ENCODE measurements at places on chromosomes 3 and 15. TPM values are rescaled to one million over a fixed set of nuclear protein-coding genes. Genes with fewer than 3 reads are reported as not detected.
A peak's percentile ranks its signal among the peaks of the same experiment; 100 is the strongest.

The IL17RB gene
- 14.3 TPM for polyA plus RNA-seq

DNA sequence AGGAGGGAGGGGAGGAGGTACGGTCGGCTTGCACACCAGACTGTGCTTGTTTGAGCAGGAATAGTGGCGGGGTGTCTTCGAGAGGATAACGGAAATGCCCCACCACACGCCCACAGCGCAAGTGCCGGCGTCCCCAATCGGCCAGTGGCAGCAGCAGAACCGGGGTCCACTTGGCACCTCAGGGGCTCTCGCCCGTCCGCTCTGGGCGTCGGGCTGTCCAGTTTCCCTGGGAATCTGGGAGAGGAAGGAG is 53.7 kb downstream of the CCDC54 start:
- no peak for DNase-seq

DNA sequence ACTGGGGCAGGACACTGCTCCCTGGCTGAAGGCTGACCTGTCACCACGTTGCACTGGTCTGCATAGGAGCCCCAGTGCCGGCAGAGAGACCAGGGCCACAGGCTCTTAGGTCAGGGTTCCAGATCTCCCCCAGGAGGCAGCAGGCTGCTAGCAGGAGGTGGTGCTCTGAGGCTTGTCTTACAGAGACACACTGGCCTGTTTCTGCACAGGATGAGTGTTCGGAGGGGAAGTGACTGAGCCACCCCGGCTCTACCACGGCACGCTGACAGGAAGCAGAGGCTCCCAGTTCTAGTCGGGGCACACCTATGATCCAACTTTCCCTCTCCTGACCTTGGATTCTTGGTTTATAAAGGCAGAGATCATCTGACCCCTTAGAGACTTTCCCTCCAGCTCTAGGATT is 8.6 kb downstream of the FBXL22 start:
- DNase-seq: no peak

DNA sequence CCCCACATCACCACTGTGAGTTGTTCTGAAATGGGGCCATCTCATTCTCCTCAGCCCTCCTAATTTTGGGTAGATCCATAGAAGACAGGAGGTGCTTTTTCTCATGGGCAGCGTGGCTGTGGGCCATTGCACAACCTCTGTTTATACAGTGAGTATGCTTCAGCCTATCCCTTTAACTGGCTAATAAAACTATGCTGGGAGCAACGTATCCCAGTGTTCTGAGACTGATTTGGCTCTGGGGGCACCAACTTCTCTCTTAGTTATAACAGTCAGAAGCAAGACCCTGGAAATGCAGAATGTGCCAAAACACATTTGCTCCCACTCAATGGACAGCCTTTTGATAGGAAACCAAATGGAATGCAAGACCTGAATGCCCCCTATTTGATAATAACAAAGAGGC is 97.1 kb upstream of the ICE2 start:
- no peak for DNase-seq

- DNase-seq: no peak
Measured at GRCh38 chr3:82561784-82562183, 800.3 kb upstream of the GBE1 start.

DNA sequence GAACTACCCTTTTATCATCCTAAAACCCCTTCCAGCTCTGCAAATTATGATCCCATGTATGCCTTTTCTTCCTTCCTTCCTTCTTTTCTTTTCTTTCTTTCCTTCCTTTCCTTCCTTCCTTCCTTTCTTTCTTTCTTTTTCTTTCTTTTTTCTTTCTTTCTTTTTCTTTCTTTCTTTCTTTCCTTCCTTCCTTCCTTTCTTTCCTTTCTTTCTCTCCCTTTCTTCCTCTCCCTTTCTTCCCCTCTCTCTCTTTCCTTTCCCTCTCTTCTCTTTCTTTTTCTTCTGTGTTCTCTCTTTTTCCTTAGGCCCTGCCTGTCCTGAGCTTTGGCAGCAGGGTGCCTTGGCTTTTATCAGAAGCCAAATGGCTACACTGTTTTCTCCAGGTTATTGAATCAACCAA is 66.8 kb downstream of the IQCH start:
- DNase-seq: no peak

DNA sequence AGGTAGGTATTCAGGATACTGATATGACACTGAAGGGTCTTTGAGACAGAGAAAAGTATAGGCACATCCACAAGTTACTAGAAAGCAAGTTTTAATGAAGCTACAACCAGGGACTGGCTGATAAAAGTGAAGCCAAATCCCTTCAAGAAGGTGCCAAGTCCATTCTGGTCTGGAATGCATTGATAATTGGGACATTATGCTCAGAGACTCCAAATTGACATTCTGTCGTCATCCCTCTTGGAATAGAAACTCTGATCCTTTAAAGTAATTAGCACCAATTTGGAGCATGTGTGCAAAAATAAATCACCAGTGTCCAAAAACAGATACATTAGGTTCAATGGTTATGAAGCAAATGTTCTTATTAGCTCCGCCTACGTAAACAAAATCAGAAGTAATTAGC is 47.3 kb upstream of the BCL6 start:
- no peak for DNase-seq

- no peak for DNase-seq
Measured at GRCh38 chr15:27480141-27480530, 509.2 kb downstream of the GABRG3 start.

The EXD1 gene
- not detected for polyA plus RNA-seq

- DNase-seq: no peak
Measured at GRCh38 chr15:65994832-65995231, 125.5 kb downstream of the RAB11A start.

The CCDC13 gene
- polyA plus RNA-seq: 2.8 TPM

The GOLGA8S gene
- 1.1 TPM for polyA plus RNA-seq

GRCh38 chr15:66780973-66781718 is 79.1 kb downstream of the SMAD6 start:
- DNase-seq: no peak

DNA sequence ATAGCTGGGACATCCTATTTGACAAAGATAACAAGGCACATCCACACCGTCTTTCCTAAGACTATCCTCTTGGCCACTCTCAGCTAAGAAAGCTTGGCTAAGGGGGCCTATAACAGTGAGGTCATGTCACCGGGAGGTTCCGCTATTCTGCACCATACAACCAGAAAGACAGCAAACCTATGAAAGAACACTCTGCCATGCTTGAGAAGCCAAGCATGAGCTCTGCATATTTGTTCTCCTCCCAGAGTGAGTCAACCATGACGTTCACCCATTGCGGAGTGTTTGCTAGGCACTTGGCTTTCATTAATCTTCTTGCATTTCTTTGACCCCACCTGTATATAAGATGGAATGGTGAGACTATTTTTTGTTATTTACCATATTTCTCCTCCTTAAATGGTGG is 141.2 kb downstream of the GMNC start:
- no peak for DNase-seq

DNA sequence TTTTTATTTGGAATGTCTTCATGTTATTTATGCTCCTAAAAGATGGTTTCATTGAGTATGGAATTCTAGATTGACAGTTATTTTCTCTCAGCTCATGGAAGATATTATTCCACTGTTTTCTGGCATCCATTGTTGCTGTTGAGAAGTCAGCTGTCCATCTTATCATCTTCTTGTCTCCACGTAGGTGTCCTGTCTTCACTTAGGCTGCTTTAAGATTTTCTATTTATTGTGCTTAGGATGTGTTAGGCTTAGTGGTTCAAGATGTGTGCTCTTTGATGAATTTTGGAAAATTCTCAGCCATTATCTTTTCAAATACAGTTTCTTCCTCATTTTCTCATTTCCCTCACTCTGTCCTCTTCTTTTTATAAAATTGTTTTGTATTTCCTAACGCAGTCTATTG is 52.0 kb downstream of the SNRK start:
- DNase-seq: no peak

GRCh38 chr3:106170636-106171035 is 301.8 kb upstream of the CBLB start:
- DNase-seq: no peak

DNA sequence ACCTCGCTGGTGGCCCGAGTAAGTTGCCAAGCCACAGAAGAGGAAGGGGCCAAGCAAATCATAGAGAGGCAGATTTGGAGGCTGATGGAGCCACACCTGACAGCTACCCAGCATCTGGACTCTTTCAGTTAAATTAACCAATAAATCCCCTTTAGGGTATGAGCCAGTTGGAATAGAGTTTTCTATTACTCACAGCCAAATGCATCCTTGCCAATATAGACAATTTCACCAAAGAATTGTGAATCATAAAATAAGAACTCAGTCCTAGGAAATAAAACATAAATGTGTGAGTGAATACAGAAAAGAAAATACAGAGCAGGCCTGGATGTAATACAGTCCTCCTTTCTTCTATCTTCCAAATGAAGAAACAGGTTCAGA is 161.6 kb upstream of the ANKRD28 start:
- DNase-seq: no peak

DNA sequence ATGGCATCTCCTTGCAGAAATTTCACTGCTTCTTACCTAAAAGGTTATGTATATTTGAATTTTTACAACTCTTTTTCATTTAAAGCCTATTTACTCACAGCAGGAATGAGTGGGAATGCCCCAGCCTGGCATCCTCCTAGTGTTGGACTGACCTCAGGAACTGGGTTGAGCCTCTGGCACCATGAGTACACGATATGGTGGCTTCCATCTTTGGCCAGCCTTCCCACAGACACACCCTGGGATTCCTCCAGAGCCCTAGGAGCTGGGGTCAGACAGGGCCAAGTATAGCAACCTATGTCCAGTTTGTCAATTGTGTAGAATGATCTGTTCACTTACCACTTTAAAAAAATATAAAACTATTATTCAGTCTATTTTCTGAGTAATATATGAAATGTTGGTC is 57.2 kb upstream of the HEG1 start:
- DNase-seq: no peak

DNA sequence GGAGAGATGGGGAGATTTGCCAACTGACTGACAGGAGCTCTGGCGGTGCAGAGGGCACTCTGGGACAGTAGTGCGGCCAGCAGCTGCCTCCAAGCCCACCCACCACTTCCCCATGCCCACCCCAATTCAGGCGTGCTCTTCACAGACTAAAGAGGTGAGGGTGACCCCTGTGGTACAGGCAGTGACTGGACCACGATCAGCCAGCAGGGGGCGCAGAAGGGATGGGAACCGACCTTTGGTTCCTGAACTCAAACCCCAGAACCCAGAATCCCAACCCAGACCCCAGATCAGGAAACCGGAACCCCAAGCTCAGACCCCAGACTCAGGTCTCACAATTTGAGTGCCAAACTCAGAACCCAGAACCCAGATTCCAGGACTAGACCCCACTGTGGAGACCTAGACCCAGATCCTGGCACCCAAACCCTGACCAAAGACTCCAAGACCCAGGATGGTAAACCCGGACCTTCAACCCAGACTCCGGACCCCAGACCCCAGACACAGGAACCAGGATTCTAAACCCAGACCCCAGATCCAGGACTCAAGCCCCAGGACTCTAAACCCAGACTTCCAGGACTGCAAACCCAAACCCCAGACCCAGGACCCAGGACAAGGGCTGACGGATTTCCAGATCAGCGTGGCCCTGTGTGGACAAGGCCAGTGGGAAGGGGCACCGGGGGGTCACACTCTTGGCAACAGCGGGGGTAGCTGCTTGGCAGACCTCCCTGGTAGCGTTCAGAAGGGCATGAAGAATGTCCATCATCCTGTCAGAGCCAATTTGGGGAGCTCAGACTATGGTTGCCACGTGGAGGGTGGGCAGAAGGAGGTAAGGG is 3.7 kb upstream of the MYL3 start:
- no peak for DNase-seq

- DNase-seq: peak; percentile 79
Measured at GRCh38 chr3:46488735-46489361, 8.9 kb upstream of the RTP3 start.

DNA sequence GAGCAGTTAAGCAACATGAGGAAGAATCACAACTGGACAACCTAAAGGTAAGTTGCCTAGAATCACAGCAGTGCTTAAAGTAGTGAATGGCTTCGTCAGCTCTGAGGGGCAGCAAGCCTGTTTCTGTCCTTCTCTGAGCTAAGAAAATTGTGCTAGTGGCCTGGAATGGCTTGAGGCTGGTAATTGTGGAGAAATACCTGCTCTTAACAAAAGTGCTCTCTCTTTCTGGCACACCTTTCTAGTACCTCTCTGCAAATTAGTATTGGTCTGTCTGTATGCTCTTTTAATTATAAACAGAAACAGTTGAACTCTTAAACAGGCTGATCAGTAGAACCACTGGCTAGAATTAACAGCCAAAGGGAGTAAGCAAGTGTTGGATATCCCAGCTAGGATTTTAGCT is 11.6 kb downstream of the SNX1 start:
- DNase-seq: no peak

The CPNE9 gene
- polyA plus RNA-seq: 0.08 TPM

- peak; percentile 27 for DNase-seq
Measured at GRCh38 chr3:78004571-78004970, 964.7 kb downstream of the ROBO2 start.

GRCh38 chr15:37056177-37057121 is 43.9 kb downstream of the MEIS2 start:
- DNase-seq: no peak

DNA sequence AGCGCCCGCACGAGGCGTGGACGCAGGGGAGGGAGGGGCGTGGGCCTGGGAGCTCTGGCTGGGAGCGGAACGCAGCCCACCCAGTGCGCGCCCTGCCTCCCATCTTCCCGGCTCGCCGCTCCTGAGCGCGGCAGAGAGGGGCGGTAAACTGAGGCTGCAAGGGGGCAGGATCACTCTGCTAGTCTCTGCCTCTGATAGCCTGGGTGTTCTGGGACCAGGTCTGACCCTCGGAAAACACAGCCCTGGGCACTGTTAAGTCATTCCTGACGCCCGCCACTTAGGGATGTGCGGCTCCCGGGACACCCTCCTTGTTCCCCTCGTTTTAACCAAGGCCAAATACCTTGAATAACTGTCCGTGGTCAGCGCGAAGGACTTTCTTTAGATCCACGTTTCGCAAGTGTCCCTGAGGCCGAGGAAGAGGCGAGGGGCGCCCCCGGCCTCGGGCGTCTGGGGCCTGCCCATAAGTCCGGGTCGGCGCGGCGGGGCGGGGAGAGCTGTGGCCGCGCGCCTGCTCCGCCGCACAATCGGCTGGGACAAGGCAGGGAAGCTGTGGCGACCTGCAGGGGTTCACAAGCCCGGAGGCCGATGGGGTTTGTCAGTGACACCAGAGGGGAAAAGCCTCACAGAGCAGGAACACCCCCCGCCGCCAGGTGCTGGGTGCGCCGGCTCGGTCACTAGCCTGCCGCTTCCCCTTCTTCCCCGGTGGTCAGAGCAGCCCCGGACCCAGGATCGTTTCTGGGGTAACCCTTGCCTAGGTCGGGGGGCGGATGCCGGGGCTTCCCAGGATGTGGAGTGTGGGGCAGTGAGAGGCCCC is 1.5 kb downstream of the ITPKA start:
- DNase-seq: no peak

- no peak for DNase-seq
Measured at GRCh38 chr3:54681706-54682105, 246.2 kb downstream of the LRTM1 start.

The CDHR4 gene
- not detected for polyA plus RNA-seq

The ANKRD63 gene
- not detected for polyA plus RNA-seq

GRCh38 chr3:125057186-125057850 is 1.5 kb upstream of the HEG1 start:
- no peak for DNase-seq

- no peak for DNase-seq
Measured at GRCh38 chr3:149620291-149621020, 37.4 kb downstream of the WWTR1 start.

GRCh38 chr15:80695911-80696661 is 976 bp downstream of the ABHD17C start:
- DNase-seq: no peak

GRCh38 chr3:46417841-46418611 is 11.0 kb downstream of the CCRL2 start:
- DNase-seq: no peak

- no peak for DNase-seq
Measured at GRCh38 chr3:165749821-165750220, 87.4 kb downstream of the BCHE start.

- no peak for DNase-seq
Measured at GRCh38 chr3:84547207-84547606, 411.6 kb upstream of the CADM2 start.

The COL6A6 gene
- polyA plus RNA-seq: 3.7 TPM
